PC-9 (cell line): ENCODE measurements at places on chromosomes 4 and X. TPM values are rescaled to one million over a fixed set of nuclear protein-coding genes. Genes with fewer than 3 reads are reported as not detected.

DNA sequence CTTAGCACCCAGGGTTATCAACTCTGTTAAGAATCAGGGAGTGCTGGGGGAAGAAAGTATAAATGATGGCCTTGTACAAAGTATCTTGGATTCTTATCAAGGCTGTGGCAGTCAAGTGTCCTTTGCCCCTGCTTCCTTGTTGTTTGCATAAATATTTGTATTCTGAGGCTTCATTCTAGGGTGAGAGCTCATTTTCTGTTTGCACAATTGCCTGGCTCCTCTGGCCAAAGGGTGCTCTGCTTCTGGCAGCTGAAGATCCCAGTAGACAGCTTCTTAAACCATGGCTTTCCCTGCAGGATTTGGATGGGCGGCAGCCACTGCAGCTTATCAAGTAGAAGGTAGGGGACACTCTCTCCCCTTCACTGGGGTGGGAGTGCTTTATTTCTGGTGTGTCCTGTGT is at the start of gene GBA3:
Gene GBA3, plus strand, starts transcription at position 202 of the 400 bp plus-strand sequence.
- DNase-seq: no peak

GRCh38 chrX:136589966-136590365 is 58.0 kb downstream of the VGLL1 start:
- DNase-seq: peak; percentile 84

RASL11B gene
- 0.25 TPM in 1 of 2 replicates, not detected in the other for total RNA-seq

DNA sequence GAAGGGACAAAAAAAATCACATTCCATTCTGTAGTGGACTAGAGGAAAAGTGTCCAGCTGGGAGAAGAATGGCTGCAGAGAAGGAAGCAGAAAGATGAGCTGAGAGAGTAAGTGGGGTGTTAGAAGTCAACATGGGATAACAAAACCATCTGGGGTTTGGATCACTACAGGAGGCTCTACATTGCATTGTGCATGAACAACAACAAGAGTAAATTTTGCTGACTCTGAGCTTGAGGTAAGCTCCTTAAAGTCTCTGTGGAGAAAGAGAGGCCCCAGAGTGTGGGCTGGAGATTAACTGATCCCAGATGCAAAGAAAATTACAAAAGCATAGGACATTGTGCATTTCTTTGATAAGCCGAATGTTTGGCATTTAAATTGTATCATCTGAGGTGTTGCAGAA is 128.9 kb downstream of the UGT8 start:
- DNase-seq: no peak

GRCh38 chr4:27701606-27702005 is 841.0 kb downstream of the STIM2 start:
- DNase-seq: no peak
